Mesenchymal stem cell (in vitro differentiated cells and primary cell): ENCODE measurements at places on chromosomes 3 and 15.

- DNase-seq, result no peak
Observed at GRCh38 chr3:71721002-71721401, 4.2 kb downstream of the EIF4E3 start.

GRCh38 chr3:157574531-157574930 lies 71.3 kb upstream of the VEPH1 start:
- DNase-seq, result no peak

GRCh38 chr3:98136631-98137030 lies 6.1 kb downstream of the OR5H1 start:
- no peak for DNase-seq

GRCh38 chr3:123651449-123652341 lies 66.8 kb upstream of the HACD2 start:
- no peak for DNase-seq

GRCh38 chr3:55066551-55067047 lies 138.7 kb upstream of the LRTM1 start:
- DNase-seq, result peak; percentile 60

DNA sequence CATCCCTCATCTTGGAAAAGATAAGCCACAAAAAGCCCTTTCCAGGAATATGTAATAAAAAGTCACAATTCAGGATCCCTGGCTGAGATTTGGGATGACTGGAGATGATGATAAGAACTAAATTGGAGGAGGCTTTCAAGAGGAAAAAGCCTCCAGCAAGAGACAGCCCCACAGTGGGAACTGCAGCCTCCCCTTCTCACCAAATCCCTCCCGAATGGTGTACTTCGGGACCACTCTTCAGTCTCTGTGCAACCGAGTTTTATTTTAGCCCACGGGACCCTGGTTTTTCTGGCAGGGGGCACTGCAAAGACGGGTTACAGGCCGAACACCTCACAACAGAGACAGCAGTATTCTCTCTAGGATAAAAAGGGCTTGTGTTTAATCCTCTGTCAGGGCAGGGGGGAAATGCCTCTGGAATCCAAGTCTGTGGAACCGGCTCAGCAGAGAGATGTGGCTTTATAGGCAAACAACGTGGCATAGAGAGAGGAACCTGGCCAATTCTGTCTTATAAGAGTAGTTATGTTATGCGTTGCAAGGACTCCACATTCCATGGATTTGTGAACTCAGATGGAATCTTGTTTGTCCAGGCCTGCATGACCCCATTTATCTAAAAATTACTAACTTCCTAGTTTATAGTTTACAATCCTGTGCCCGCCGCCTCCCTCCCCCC lies 1.2 kb upstream of the LMCD1 start:
- peak; percentile 44 for DNase-seq

- peak; percentile 23 for DNase-seq
Observed at GRCh38 chr3:87206070-87206469, 21.0 kb upstream of the CHMP2B start.

GRCh38 chr3:189797103-189797750 lies 166.0 kb downstream of the TP63 start:
- DNase-seq, result peak; percentile 28

- DNase-seq, result peak; percentile 52
Observed at GRCh38 chr3:126134219-126134975, 46.0 kb downstream of the ALDH1L1 start.

- no peak for DNase-seq
Observed at GRCh38 chr3:172106989-172107388, 67.6 kb downstream of the FNDC3B start.

- DNase-seq, result peak; percentile 77
Observed at GRCh38 chr15:32861761-32862160, 144.0 kb downstream of the GREM1 start.

DNA sequence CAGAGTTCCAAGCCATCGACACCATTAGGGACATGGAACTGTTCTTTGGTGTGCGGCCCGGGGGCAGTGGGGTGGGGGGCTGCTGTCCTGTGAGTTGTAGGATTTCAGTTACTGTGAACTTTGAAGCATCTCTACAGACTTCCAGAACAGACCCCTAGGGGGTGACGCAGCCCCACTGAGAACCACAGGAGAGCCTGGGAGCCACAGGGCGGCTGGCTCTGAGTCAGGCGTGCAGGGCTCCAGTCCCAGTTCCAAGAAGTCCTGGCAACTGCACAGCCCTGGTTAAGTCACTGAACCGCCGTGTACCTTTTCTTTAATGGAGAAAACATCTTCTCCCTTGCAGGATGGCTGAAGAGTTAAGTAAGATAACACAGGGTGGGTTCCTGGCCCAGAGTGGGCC lies 23.5 kb upstream of the LRTM1 start:
- peak; percentile 88 for DNase-seq

- no peak for DNase-seq
Observed at GRCh38 chr3:97883736-97884135, 61.9 kb downstream of the CRYBG3 start.

DNA sequence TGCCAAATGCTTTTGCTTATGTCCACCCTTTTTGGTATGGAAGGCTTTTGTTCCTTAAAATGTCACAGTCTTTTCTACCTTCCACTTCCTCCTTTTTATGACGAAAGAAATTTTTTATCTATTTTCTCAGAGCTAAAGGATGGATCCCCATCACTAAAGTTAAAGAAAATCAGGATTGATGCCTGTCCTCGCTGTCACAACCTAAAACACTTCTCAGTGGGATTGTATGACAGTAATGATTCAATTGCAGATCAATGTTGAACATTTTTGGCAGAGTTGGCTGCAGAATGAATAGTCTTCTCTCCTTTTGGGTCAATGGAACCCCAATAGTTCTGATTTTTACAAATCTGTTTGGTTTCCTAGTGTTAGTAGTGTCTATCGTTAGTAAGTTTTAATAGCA lies 549.8 kb upstream of the ROBO2 start:
- no peak for DNase-seq

- no peak for DNase-seq
Observed at GRCh38 chr3:33030802-33031201, 66.1 kb downstream of the GLB1 start.

DNA sequence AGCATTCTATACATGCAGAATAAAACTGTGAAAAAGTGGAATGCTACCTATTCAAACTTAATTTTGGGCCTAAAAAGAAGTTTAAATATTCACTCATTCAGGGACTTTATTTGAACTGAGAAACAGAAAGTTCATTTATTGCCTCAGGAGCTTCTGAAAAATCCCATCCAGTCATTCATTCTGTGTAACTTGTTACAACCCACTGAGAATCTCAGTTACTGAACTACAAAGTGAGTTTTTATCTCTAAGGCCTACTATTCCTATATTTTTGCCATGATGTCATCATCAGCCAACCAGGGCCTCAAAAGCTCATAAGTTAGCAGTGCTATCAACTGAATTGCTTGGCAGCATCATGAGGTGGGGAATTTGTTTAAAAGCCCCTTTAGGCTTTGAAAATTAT lies 98.0 kb upstream of the BOC start:
- no peak for DNase-seq
